ENCODE measurements at places on chromosomes 11 and 22.

- no peak for DNase-seq
Measured at GRCh38 chr22:38213319-38213989, 11.7 kb downstream of the MAFF start.

GRCh38 chr11:28528217-28528616 lies 420.0 kb downstream of the METTL15 start:
- no peak for DNase-seq

DNA sequence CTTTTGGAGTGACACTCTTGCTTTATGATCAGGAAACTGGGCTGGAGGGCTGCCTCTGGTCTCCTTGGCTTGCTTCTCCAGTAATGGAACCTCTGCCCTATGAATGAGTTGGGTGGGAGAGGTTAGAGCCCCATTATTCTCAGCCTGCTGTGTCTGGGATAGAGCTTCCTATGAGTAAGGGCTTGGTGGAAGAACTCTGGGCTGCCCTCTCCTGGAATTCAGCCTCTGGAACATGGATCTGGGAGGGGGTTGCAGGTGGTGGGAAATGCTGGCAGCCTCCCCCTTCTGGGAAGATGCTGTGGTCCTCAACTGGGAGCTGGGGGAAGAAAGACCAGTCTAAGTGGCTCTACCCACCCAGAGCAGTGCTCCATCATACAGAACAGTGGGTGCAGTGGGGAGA lies 81.8 kb upstream of the SYN3 start:
- no peak for DNase-seq

DNA sequence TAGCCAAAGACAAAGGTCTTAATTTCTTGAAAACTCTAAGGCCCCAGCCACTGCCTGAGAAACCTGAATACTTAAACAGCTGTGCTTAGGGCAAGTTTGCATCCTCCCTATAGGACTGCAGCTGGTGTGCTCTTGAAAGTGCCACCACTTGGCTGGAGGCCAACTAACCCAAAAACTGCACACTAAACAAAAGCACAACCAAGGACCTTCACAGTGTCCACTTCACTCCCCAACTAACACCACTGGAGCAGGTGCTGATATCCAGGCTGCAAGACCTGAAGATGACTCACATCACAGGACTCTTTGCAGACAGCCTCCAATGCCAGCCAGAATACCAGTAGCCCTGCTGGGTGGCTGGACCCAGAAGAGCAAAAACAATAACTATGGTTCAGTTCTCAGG lies 357.7 kb upstream of the ARHGAP42 start:
- no peak for DNase-seq

GRCh38 chr11:111788051-111788450 lies 21.9 kb upstream of the PPP2R1B start:
- DNase-seq, result no peak

GRCh38 chr11:78886616-78887015 lies 312.0 kb upstream of the NARS2 start:
- no peak for DNase-seq

GRCh38 chr11:68924073-68924925 lies 20.6 kb downstream of the IGHMBP2 start:
- peak; percentile 43 for DNase-seq

- no peak for DNase-seq
Measured at GRCh38 chr22:41904450-41905410, 10.1 kb downstream of the SHISA8 start.
